ENCODE measurements at places on chromosomes 7 and 10.

DNA sequence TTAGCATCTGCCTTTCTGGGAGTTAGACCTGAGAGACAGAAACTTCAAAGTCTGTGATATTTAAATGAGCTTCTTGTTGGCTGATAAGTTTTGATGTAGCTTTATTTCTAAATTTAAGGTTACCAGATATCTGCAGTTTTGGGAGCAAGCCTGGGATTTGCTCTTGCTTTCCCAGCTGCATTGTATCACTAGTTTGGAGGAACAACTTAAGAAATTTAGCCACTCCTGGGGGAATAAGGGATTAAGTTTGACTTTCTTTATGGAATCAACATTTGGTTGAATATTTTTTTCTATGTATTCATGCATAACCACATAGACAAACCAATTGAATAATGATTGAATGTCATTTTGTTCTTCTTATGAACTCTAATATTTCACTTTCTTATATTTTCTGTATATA, 178.6 kb downstream of the POLR1F start:
- H3K27ac ChIP-seq: no peak overlapping the region
- no peak for DNase-seq
- H3K36me3 ChIP-seq: no peaks in the 10 kb centered on the region

DNA sequence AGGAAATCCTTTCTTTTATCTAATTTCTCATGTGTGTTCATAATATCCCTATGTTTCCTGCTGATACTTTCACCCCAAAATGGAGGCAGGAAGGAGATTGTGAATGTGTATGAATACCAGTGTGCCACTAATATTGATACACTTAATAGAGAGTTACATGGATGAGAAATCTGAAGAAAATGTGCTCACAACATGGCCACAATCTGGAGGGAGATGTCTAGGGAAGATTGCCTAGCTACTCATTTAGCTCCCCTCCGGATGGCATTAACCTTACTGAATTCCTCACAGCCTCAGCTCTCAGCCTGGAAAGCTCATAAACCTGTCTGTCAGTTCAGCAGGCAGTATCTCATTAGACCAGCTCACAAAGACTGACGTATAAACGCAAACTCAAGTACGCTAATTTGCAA, 23.4 kb upstream of the DMTF1 start:
- no peaks in the 10 kb centered on the region for H3K27me3 ChIP-seq
- no peak overlapping the region for H3K27ac ChIP-seq

GRCh38 chr10:16947069-16947468, 129.8 kb upstream of the RSU1 start:
- DNase-seq: no peak
- H3K4me3 ChIP-seq: no peak overlapping the region
- H3K36me3 ChIP-seq: no peaks in the 10 kb centered on the region
- H3K27me3 ChIP-seq: no peaks in the 10 kb centered on the region

GRCh38 chr10:80520661-80521470, 16.8 kb upstream of the SH2D4B start:
- DNase-seq: no peak
- peaks cover 65% of the 10 kb centered on the region for H3K36me3 ChIP-seq
- H3K4me1 ChIP-seq: peaks cover 23% of the 10 kb centered on the region
- no peak overlapping the region for H3K4me3 ChIP-seq
- H3K27ac ChIP-seq: no peak overlapping the region

- H3K27me3 ChIP-seq: no peaks in the 10 kb centered on the region
- H3K36me3 ChIP-seq: no peaks in the 10 kb centered on the region
- no peak for DNase-seq
- H3K4me3 ChIP-seq: peak overlapping the region; percentile 72
- H3K27ac ChIP-seq: peak overlapping the region; percentile 95
These were observed 4.8 kb downstream of the INHBA start for GRCh38 chr7:41698114-41698513.

- H3K4me1 ChIP-seq: no peaks in the 10 kb centered on the region
- H3K36me3 ChIP-seq: no peaks in the 10 kb centered on the region
- H3K4me3 ChIP-seq: no peak overlapping the region
- DNase-seq: no peak
These were observed 146.9 kb downstream of the TPST1 start for GRCh38 chr7:66352071-66352470.

DNA sequence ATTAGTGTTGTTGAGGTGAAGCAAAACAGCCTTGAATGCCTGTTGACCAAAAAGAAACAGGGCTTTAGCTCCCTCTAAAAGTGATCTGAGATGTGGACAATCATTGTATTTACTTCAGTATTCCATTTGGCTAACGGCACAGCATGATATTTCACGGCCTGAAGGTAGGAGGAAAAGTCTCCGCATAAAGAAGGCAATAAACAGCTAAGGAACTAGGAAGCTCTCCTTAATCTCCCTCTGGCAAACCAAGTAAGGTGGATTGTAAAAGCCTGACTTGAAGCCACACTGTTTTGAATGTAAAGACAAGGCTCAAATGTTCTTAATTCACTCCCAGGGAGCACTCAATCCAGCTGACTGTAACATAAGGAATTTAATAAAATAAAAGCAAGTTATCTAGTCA, 160.0 kb upstream of the ZNF804B start:
- H3K4me3 ChIP-seq: no peak overlapping the region
- H3K4me1 ChIP-seq: no peaks in the 10 kb centered on the region
- H3K27ac ChIP-seq: no peak overlapping the region
- H3K27me3 ChIP-seq: no peaks in the 10 kb centered on the region
- no peaks in the 10 kb centered on the region for H3K36me3 ChIP-seq
- no peak for DNase-seq

GRCh38 chr7:42097752-42098151, 139.3 kb downstream of the GLI3 start:
- no peak overlapping the region for H3K4me3 ChIP-seq
- DNase-seq: no peak
- no peaks in the 10 kb centered on the region for H3K36me3 ChIP-seq
- peaks cover 7% of the 10 kb centered on the region for H3K4me1 ChIP-seq

GRCh38 chr10:7485244-7485556, 74.4 kb upstream of the SFMBT2 start:
- no peak overlapping the region for H3K27ac ChIP-seq
- no peak for DNase-seq
- no peaks in the 10 kb centered on the region for H3K27me3 ChIP-seq
- H3K4me3 ChIP-seq: no peak overlapping the region
- no peaks in the 10 kb centered on the region for H3K36me3 ChIP-seq

DNA sequence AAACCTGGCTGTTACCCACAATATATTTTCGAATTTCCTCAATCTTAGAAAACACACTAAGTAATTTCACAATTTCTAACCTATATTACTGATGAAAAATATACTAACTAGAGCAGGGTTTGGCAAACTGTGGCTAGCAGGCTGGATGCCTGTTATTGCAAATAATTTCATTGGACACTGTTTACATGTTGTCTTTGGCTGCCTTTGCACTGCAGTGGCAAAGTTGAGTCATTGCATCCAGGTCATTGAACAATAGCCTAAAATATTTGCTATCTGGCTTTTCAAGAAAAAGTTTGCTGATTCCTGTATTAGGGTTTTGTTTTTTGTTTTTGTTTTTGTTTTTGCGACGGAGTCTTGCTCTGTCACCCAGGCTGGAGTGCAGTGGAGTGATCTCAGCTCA, 47.2 kb downstream of the KIF11 start:
- no peaks in the 10 kb centered on the region for H3K36me3 ChIP-seq
- no peak overlapping the region for H3K27ac ChIP-seq
- H3K4me1 ChIP-seq: no peaks in the 10 kb centered on the region
- DNase-seq: no peak
- H3K4me3 ChIP-seq: no peak overlapping the region

GRCh38 chr10:31358688-31359330, 39.8 kb downstream of the ZEB1 start:
- peaks cover 15% of the 10 kb centered on the region for H3K4me1 ChIP-seq
- no peak overlapping the region for H3K27ac ChIP-seq
- no peaks in the 10 kb centered on the region for H3K27me3 ChIP-seq
- no peak for DNase-seq

- H3K27ac ChIP-seq: no peak overlapping the region
- no peaks in the 10 kb centered on the region for H3K4me1 ChIP-seq
- no peak for DNase-seq
- no peak overlapping the region for H3K4me3 ChIP-seq
These were observed 85.9 kb downstream of the TRIL start for GRCh38 chr7:28872226-28872625.

- no peaks in the 10 kb centered on the region for H3K4me1 ChIP-seq
- H3K4me3 ChIP-seq: no peak overlapping the region
- H3K27me3 ChIP-seq: no peaks in the 10 kb centered on the region
- no peak overlapping the region for H3K27ac ChIP-seq
These were observed 39.3 kb downstream of the TAS2R41 start for GRCh38 chr7:143516981-143517380.

GRCh38 chr7:34192906-34193305, 287.6 kb downstream of the BMPER start:
- H3K4me3 ChIP-seq: no peak overlapping the region
- no peak overlapping the region for H3K27ac ChIP-seq
- no peaks in the 10 kb centered on the region for H3K36me3 ChIP-seq
- H3K4me1 ChIP-seq: no peaks in the 10 kb centered on the region

GRCh38 chr7:5426226-5426475, 2.5 kb upstream of the TNRC18 start:
- peaks cover 17% of the 10 kb centered on the region for H3K4me1 ChIP-seq
- peak overlapping the region; percentile 90 for H3K4me3 ChIP-seq
- no peaks in the 10 kb centered on the region for H3K36me3 ChIP-seq

GRCh38 chr10:97428572-97428981, 2.6 kb downstream of the PGAM1 start:
- no peak overlapping the region for H3K27ac ChIP-seq
- DNase-seq: no peak
- peaks cover 35% of the 10 kb centered on the region for H3K36me3 ChIP-seq

DNA sequence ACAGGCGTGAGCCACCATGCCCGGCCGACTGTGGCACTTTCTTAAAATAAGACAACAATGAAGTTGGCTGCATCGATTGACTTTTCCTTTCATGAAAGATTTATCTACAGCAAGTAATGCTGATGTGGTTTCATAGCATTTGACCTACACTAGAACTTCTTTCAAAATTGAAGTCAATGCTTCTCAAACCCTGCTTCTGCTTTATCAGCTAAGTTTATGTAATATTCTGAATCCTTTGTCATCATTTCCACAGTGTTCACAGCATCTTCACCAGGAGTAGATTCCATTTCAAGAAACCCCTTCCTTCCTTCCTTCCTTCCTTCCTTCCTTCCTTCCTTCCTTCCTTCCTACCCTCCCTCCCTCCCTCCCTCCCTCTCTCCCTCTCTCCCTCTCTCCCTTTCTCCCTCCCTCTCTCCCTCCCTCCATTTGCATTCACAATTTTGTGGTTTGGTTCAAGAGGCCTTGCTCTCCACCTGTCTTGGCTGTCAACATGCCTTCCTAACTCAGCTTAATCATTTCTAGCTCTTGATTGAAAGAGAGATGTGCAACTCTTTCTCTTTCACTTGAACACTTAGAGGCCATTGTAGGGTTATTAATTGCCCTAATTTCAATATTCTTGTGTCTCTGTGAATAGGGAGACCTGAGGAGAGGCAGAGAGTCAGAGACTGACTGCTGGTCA, 52.1 kb downstream of the HDAC9 start:
- no peaks in the 10 kb centered on the region for H3K36me3 ChIP-seq
- H3K27me3 ChIP-seq: no peaks in the 10 kb centered on the region
- H3K4me1 ChIP-seq: no peaks in the 10 kb centered on the region
- H3K27ac ChIP-seq: no peak overlapping the region
- DNase-seq: no peak

DNA sequence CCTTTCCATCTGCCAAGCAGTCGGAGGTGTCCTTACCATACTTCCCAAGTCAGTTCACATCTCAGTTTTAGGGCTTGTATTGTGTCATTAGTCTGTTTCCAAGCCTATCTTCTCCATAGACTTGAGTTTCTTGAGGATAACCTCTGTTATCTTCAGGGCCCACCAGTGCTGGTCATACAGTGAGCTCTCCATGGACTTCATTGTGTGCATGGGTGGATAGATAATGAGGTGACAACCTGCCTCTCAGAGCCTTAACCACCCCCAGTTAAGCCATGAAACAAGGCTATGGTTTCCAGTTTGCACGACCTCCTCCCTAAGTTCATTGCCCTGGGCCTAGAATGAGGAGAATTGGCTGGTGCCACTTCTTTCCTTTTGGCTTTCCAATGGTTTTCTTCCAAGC, 38.5 kb upstream of the WAC start:
- H3K4me3 ChIP-seq: no peak overlapping the region
- peaks cover 3% of the 10 kb centered on the region for H3K27me3 ChIP-seq
- no peaks in the 10 kb centered on the region for H3K36me3 ChIP-seq
- no peaks in the 10 kb centered on the region for H3K4me1 ChIP-seq
- no peak overlapping the region for H3K27ac ChIP-seq
- DNase-seq: no peak

DNA sequence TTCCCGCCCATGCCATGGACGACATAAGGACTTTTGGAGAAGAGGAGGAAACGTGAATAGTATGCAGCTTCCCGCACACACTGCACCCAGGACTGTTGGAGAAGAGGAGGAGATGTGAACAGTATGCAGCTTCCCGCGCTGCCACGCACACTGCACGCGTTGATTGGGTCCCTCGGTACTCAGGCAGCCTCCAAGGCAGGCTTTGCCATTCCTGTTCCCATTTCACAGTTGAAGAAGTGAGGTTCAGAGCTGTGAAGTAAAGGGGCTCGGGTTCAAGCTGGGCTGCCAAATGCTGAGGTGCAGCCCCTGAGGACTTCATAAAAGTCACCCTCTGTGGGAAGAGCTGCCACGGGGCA, 147.9 kb upstream of the FAM20C start:
- H3K36me3 ChIP-seq: no peaks in the 10 kb centered on the region
- no peaks in the 10 kb centered on the region for H3K27me3 ChIP-seq
- H3K4me1 ChIP-seq: no peaks in the 10 kb centered on the region
- DNase-seq: no peak
- H3K27ac ChIP-seq: no peak overlapping the region

DNA sequence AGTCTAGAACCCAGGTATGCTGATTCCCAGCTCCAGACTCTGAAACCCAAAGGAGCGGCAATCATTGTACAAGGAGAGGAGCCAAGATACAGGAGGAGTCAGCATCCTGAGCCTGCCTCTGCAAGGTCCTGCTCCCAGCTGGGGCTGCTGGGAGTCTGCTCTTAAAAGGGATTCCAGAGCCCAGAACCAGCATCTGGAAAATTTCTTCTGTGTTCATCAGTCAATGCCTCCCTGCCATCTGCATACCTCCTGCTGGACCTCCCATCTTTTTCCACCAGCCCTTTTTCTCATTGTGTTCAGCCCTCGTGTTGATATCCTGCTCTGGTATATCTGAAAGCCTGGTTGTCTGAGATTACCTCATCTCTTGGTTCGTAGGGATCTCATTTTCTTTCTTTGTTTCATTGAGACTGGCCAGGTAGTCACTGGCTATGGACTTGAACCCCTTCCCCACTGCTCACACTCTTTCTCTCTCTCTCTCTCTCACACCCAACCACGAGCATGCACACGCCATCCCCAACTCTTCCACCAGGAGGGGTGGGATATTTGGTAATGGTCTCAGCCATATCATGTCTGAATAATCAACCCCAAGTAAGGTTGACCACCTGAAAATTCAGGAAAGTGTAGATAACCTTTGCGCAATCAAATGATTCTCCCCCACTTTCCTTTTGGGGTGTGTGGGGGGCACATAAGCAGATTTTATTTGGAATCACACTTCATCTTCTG, 608.8 kb downstream of the LRMDA start:
- DNase-seq: no peak
- no peak overlapping the region for H3K4me3 ChIP-seq
- no peak overlapping the region for H3K27ac ChIP-seq
- peaks cover 7% of the 10 kb centered on the region for H3K4me1 ChIP-seq

Data from tibial artery (tissue), 4 donors.